M059J (cell line): ENCODE measurements at places on chromosomes 12 and 14.

DNA sequence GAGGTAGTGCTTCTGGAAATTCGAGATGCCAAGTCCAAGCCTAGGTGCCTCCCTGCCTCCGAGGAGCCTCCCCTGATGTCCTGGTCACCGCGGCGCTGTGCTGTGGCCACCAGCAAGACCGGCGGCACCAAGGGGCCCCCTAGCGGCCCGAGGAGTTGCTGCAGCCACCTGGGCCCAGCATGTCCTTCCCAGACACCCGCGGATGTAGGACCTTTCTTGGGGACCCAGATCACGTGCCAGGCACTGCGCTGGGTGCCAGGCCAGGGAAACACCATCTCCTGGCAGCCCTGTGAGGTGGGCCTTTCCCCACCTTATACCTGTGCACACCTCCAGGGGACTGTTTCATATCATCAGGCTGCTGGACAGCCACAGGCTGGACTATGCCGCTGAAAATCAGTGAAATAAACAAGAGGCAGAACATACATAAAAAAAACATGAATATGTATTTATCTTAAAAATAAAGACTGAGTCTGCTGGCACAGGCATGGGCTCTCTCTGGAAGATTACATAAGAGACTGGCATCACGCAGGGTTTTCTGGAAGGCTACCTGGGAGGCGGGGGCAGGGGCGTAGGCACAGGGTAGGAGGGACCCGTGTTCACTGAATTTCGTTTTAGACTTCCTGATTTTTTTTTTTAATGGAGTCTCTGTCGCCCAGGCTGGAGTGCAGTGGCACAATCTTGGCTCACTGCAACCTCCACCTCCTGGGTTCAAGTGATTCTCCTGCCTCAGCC, 15.9 kb upstream of the HHIPL1 start:
- DNase-seq = peak; percentile 58

- no peak for DNase-seq
These were observed 4.1 kb downstream of the NINJ2 start for GRCh38 chr12:659090-659683.

DNA sequence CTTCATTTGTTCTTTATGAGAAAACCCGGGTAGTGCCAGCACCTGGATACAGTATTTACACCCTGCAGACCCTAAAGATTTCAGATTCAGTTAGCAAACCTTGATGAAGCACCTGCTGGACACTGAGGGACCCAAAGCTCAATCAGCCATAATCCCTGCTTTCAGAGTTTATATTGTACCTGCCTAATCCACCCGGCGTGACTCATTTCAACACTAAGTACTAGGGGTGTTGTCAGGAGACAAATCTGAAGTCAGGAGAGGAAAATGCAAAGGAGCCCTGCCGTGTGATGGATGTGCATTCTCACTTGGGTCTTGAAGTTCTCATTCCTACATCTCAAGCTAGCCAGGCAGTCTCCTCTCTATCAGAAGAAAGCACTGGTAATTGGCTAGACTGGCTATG, 176.7 kb upstream of the BCL2L14 start:
- no peak for DNase-seq

DNA sequence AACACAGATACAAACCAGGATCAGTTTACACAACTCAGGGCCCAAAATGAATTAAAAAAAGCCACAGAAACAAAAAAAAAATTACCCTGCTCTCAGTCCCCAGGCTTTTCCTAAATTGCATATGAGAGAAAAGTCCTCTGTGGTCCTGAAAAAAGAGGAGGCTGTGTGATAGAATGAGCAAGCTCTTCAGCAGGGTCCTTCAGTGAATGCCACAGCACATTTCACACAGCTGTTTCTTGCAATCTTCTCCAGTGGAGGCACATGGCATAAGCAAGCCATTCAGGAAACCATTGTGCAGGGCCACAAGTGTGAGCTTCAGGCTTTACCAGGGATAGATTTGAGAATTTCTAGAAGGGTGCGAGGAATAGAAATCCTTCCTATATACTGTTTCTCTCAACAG, 168.5 kb downstream of the PPM1H start:
- no peak for DNase-seq

DNA sequence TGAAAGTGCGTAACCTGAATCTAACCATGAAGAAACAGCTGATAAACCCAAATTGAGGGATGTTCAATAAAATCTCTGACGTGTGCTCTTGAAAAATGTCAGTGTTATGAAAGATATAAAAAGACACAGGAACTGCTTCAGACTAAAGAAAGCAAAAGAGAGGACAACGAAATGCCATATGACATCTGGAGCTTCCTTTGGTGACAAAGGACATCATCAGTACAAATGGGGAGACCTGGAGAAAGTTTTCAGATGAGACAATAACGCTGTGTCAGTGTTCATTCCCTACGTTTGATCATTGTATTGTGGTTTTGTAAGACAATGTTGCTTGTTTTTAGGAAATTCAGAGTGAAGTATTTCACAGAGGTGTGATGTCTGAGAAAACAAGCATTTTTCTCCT, 125.9 kb upstream of the MAP1LC3B2 start:
- no peak for DNase-seq

GRCh38 chr14:28779456-28779855, 12.9 kb downstream of the FOXG1 start:
- DNase-seq = no peak

GRCh38 chr12:116144384-116144783, 133.1 kb downstream of the MED13L start:
- no peak for DNase-seq

- DNase-seq = peak; percentile 21
These were observed 49.6 kb downstream of the LRCOL1 start for GRCh38 chr12:132560614-132561426.

GRCh38 chr12:51269174-51270066, 795 bp downstream of the SMAGP start:
- DNase-seq = peak; percentile 47

DNA sequence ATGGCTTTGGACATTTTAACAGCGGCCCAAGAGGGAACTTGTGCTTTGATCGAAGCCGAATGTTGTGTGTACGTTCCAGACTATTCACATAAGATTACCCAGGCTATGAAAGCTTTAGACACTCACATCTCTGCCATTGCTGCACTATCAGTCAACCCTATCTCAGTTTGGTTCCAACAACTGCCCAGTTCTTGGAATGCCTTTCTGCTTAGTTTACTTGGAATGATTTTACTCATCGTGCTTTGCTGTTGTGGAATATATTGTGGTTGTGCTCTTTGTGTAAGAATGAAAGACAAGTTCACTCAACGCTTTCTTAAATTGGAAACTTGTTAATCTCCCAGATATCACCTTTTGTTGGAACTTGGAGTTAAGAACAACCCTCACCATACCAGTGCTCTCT, 498.2 kb downstream of the GLT1D1 start:
- DNase-seq = no peak

GRCh38 chr12:67482751-67483661, 165.5 kb upstream of the DYRK2 start:
- peak; percentile 66 for DNase-seq

DNA sequence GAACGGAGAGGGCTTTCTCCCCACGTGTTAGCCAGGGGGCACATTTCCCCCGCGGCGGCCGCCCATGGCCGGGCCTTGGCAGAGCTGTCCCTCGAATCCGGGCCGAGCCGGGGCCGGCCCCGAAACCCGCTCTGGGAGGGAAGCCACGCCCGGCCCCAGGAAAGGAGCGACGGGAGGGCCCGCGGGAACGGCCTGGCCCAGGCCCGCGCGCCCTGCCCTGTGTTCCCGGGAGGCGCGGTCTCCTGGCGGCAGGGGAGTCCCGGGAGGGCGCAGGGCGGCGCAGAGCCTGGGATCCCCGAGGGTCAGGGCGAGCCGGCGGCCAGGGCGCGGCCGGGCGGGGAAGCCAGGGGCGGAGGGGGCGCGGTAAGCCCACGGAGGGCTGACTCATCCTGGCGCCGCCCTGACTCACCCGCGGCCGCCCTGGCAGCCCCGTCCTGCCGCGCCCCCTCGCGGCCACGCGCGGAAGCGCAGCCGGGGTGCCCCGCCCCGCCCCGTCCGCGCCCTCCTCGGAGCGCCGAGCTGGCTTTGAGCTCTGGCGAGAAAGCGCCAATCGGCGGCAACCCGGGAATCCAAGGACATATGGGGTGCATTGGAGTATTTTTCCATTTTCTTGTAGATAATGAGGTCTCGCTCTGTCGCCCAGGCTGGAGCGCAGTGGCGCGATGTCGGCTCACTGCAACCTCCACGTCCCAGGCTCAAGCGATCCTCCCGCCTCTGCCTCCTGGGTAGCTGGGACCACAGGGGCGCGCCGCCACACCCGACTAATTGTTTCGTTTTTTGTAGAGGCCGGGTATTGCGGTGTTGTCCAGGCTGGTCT, 31.8 kb upstream of the PLEKHG6 start:
- DNase-seq = peak; percentile 82

DNA sequence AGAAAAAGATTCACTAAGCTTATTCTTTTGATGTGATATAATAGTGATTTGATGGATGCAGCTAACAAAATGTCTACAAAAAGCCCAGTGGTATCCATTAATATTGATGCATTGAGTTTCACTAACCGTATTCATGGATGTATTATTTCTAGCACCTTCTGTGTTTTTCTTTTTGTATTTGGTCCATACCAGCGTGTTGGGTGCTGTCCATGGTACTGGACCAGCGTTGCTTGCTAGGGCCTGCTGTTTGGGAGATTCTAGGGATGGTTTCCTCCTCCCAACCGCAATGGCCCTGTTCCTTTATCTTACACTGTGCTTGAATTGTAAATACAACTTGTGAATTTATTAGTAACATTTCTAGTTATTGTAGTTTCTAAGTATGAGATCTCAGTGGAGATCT, 31.7 kb downstream of the ANO4 start:
- peak; percentile 49 for DNase-seq

GRCh38 chr14:57495416-57495815, 1.8 kb upstream of the CCDC198 start:
- DNase-seq = no peak

DNA sequence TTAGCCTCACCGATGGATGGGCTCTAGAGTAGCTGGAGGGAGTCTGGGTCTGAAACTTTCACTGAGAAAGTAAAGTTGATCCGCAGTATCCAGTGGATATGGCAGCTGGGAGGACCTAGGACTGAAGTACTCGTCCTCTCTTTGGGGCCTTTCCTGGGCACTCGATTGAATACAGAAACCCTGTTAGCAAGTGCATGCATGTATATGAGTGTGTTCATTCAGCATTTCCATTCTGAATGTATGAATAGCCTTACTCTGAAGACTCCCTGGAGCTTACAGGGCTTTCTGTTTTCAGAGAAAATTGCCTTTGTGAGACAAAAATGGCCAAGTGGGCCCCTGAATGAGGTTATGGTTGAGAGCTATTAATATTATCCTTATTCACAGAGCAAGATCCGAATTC, 62.8 kb downstream of the DAD1 start:
- no peak for DNase-seq

- DNase-seq = no peak
These were observed 4.0 kb downstream of the GLT1D1 start for GRCh38 chr12:128857133-128857763.

- no peak for DNase-seq
These were observed 24.3 kb downstream of the GPRC5A start for GRCh38 chr12:12915656-12916055.

- peak; percentile 94 for DNase-seq
These were observed 175.9 kb upstream of the KITLG start for GRCh38 chr12:88756153-88756552.

DNA sequence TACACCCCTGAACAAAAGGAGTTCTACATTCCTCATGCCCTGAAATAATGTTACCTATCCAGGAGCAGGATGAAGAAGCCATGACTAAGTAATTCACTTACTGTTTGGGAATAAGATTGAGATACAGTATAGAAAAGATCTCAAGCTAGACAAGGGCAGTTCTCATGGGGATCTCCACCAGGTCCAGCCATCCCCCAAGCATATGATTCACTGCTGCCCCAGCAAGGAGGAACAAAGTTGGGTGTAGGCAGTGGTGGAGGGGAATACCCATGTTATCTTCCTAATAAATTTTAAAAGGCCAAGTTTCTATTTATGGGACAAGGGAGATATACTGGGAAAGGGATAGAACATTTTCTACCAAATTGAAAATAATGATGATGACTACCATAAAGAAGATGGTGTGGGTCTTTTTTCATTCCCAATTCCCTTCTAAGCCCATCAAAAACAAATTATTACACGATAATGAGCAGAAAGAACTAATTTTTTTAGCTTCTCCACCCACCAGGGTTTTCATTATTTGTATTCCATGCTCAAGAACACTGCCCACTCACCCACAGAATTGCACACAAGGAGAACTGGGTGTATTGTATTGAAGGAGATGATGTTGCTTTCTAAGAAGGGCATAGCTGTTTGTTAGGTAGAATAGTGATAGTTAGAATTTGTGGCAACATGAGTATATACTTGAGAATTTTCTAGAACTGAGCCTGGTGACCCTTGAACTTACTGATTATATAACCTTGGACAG, 204.6 kb downstream of the BTG1 start:
- no peak for DNase-seq

GRCh38 chr12:91769736-91770135, 375.9 kb downstream of the BTG1 start:
- DNase-seq = peak; percentile 64

DNA sequence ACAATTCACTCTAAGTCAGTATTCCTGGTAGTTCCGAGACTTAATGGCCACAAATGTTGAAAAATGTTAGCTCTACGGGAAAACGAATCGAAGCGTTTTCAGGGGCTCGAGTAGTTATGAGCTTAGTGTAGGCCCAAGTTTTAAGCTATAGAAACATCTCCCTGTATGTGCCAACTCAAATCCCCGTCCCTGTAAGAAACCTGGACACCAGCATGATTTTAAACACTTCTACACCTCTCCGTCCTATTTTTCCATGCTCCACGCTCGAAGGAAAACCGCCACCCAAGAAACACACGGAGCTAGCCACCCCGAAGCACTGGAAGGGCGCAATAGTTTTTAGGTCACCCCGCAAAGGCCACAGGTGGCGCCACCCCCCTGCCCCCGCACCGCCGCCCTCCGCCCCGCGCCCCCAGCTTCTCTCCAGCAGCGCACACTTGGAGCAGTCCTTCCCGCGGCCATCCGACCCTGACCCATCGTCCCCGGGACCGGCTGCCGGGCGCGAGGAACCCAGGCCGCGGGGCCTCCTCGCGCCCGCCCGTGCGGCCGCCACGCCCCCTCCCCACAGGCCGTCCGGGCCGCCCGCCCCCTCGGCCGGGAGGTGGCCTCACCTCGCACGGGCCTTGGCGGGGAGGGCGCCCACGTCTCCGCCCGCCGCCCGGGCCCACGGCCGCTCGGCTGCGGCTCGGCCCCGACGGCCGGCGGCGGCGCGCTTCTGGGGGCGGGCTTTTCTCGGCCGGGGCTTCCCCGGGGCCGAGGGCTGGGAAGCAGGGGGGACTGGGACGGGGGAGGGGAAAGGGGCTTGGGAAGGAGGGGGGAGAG, 522 bp downstream of the R3HDM2 start:
- DNase-seq = peak; percentile 15

GRCh38 chr12:105099356-105099755, 8.2 kb upstream of the WASHC4 start:
- DNase-seq = no peak

- DNase-seq = no peak
These were observed 18.6 kb downstream of the C14orf132 start for GRCh38 chr14:96057738-96058137.

DNA sequence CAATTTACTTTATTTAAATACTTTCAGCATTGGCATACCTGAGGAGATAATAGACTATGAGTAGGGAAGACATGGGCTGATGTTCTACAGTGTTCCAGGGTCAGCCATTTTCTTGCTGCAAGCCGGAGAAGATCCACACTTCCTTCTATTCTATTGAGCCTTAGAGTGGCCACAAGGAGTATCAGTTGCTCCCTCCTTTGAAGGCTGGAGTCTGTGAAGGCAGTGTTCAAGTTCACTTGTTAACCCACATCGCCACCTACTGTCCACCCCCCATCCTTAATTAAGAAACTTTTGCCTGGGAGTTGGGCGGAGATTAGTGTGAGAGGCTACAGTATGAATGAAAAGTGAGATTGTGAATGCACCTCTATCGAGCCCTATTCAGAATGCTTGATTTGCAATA, 666.6 kb downstream of the NRXN3 start:
- peak; percentile 41 for DNase-seq

- DNase-seq = peak; percentile 5
These were observed 25.5 kb downstream of the ZFYVE21 start for GRCh38 chr14:103740991-103741689.
